ENCODE measurements at places on chromosomes 12 and 14.

DNA sequence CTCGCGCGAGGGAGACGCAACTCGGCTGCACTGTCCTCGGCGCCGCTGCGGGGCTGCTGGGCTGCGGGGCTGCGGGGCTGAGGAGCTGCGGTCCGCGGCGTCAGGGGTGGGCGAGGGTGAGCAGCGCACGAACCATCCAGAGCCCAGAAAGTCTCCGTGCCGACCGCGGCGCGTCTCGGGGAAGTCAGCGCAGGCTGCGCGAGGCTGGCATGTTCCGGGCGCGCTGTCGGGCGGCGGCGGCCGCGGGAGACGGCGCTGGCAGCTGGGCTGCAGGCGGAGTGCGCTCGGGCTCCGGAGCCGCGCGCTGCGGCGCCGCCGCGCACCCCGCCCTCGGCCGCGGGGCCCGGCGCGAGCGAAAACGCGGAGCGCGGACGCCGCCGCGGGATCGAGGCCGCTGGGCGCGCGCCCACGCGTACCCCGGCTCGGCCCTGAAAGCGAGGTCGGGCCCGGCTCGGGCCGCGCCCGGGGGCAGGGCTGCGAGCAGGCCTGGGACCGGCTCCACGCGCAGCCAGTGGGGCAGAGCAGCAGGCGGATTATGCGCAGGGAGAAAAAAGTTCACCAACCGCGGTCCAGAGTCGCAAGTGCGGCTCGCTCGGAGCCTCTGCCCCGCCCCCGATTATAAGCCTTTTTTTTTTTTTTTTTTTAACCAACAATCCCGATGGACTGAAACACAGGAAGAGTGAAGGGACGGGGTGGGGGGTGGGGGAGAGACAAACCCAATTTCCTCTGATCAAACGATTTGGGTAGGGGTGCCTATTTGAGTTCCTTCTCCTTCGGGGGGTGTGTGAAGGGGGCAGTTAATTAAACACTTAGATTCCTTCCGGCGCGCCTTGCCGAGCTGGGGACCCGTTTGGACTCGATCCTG lies at the start of gene PRICKLE1:
PRICKLE1 (minus strand) TSS at position 282 of the 865 bp plus-strand sequence. CDS start 117,230 bp downstream, outside the sequence.
- no peak for DNase-seq

DNA sequence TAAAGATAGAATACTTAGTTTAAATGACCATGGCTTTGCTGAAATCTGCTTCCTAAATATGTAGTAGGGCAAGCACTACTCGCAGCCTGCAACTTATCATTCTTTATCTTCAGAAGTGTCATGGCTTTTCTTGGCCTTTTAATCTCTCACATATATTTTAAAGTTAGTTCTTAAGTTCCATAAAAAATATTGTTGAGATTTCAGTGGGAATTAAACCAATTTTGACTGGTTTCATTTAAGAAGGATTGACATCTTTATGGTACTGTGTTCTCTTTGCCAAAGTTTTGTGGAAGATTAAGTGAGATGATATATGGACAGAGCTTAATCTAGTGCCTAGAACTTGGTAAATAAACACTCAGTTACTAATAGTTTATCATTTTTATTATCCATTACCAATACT lies 56.7 kb downstream of the KIAA0586 start:
- DNase-seq, result no peak

DNA sequence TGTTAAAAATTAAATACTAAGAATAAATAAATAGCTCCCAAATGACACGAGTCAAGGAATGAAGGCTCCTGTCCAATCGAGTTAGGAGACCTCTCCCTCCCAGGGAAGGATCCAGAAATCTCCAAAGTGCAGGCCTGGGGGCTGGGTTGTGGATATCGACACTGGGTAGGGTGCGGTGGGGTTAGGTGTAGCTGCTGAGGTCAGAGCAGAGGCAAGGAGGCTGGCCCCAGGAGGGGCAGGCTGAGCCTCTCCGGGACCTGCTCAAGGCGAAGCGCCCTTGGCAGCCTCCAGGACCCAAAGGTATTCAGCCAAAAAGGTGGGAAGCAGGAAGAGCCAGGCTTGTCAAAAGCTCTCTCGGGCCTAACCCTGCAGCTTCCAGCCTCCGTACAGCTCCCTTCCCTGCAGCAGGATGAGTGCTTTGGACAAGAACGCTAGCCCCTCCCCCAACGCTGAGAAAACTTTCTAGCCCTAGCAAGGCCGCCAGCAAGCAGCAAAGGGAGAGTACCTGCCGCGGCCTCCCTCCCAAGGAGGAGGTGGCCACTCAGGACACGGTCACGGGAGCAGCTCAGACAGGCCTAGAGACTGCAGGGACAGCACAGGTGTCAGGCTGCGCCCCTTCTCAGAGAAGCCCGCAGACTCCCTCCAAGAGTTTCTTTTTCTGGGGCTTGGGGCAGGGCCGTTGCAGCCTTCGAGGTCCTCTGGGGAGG lies 3.7 kb upstream of the PNMA1 start:
- DNase-seq, result no peak

DNA sequence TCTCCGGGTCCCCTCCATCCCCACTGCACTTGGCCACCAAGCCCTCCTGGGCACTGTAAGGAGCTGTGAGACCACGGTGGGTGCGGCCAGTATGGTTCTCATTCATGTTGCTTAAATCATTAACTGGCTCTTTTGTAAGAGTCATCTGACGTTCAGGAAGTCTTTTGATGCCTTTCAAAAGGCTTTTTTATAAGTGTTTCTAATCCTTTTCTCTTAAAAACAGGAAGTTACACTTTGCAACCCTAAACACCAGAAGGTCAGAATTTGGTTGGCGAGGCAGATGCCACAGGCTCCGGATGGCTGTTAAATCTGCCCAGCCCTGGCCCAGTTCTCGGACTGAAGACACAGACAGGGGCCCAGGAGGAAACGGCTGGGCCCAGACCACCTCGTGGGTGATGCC lies 26.1 kb upstream of the DIO3 start:
- DNase-seq, result no peak

DNA sequence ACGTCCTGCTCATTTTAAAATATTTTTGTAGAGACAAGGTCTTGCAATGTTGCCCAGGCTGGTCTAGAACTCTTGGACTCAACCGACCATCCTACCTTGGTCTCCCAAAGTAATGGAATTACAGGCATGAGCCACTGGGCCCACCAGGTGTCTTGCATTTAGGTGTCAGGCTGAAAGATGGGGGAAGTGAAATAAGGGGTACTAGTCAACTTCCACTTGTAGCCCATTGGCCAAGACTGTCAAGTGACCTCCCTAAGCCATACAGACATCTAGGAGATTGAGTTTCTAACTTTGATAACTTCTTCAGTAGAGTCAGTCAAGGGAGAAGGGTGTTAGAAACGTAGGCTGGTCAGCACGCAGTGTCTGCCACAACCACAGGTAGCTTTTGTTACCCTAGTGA lies 32.0 kb downstream of the ARF6 start:
- DNase-seq, result no peak

DNA sequence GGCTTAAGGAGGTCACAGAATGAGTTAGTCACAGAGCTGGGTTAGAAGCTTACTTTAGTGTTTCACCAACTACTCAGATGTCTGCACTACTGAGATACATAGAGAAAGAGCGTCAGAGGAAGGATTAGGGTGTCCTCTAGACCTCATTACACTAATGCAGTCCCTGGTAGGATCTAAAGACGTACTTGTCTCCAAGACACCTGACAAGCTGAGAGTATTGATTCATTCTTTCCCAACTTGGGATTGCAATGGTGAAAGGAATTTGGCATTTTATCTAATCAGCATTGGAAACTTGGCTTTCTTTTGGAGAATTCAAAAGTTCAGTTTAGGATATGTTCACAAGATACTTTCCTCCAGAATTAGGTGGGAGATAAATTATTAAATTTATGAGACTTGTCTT lies 402.1 kb downstream of the ZFP36L1 start:
- DNase-seq, result no peak

DNA sequence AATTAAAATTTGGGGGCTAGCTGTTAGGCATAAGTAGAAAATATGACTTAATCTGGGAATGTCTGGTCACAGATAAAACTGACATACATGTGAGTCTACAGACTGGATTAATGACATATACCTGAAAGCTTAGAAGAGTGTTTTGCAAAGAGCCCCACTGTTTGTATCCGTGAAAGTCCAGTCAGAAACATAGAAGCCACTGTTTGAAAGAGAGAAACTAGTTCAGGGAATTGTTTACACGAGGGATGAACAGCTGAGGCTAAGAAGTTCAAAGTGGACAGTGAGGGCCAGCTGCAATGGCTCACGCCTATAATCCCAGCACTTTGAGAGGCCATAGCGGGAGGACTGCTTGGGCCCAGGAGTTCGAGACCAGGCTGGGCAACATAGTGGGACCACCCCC lies 36.2 kb upstream of the SGPP1 start:
- no peak for DNase-seq

DNA sequence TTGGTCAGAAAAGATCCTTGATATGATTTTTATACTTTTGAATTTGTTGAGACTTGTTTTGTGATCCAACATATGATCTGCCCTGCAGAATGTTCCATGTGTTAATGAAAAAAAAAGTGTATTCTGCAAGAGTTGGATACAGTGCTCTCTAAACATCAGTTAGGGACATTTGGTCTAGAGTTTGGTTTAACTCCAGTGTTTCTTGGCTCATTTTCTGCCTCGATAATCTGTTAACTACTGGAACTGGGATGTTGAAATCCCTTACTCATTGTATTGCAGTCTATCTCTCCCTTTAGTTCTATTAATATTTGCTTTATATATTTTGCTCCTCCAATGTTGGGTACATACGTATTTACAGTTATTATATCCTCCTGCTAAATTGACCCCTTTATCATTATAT lies 18.3 kb upstream of the TXNRD1 start:
- DNase-seq, result no peak

GRCh38 chr12:71639341-71639760 lies 24.3 kb downstream of the ZFC3H1 start:
- no peak for DNase-seq

- no peak for DNase-seq
Measured at GRCh38 chr14:74258764-74259035, 19.5 kb downstream of the VSX2 start.

DNA sequence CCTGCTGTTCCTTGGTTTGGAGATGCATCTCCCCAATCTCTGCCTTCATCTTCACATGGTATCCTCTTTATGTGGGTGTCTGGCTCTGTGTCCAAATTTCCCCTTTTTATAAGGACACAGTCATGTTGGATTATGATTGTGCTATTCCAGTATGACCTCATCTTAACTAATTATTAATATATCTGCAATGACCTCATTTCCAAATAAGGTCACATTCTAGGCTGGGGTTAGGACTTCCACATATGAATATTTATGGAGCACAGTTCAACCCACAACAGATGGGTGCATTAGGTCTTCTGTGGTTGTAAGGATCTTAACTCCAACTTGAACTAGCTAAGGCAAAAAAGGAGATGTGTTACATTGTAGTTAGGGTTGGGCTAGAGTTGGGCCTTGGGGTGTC lies 69.4 kb downstream of the ADCK1 start:
- no peak for DNase-seq

- DNase-seq, result no peak
Measured at GRCh38 chr14:90614696-90615516, 201.3 kb downstream of the TTC7B start.

DNA sequence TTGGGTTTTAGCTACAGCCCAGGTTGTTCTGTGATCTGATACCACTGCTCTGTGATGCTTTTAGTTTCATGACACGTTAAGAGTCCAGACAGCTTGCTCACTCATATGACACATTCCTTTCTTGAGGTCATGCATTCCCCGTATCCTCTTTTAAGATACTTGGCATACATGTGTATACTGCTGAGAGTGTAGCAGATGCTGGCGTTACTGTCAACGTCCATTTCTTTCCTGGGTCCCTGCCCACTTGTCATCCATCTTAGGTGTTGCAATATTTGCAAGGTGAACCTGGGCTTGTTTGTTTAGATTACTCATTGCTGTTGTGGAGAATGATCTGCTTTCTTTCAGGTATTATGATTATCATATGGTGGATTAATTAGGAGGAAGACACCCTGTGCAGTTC lies 9.1 kb upstream of the EMP1 start:
- DNase-seq, result no peak

GRCh38 chr12:53060721-53061276 lies 10.9 kb downstream of the TNS2 start:
- no peak for DNase-seq

- DNase-seq, result no peak
Measured at GRCh38 chr12:121503395-121503794, 77.4 kb downstream of the KDM2B start.

DNA sequence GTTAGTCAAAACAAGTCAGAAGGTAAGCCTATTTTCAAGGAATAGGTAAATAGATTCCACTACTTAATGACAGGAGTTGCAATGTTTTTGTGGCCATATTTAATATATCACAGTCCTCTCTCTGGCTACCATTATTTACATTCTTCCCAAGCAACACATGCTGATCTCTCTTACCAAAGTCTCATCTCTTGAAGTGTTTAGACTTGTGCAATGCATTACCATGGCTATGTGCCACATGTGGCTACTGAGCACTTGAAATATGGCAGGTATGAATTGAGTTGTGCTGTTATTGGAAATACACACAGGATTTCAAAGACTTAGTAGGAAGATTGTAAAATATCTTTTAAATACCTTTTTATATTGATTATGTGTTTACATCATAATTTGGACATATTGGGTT lies 262.4 kb upstream of the PDE3A start:
- no peak for DNase-seq

GRCh38 chr12:460261-461230 lies 807 bp downstream of the B4GALNT3 start:
- DNase-seq, result no peak

DNA sequence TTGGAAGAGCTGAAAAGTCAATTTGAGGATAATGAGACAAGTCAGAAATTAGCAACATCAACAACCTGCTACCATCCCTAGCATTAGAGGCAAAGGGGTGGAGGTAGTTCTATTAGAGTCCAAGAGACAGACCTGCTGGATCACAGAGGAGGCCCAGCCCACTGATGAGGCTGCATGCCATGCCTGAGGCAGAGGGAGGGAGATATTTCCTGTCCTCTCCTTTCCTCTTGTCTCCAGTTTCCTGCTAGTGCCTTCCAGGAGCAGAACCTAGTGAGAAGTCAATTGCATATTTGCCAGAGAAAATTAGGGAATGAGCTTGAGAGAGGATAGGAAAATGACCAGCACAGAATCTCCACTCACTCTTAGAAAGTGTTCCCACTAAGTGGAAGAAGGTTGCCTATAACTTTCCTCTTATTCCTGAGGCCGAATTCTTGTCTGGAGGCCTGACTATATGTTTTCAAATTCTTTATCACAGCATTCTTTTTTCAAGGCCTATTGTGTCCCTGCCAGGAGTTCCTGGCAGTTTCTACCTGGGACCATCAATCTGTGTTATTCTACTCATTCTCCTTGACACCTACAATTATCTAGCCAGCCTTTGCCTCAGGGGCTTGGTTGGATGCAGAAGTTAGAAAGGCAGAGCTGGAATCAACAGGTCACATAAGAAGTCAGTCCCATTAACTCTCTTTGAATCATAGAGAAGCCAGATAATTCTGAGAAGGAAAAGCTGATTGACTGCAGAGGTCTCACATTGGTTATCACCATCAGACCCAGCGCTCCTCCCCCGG lies 121.9 kb downstream of the EMP1 start:
- DNase-seq, result no peak

DNA sequence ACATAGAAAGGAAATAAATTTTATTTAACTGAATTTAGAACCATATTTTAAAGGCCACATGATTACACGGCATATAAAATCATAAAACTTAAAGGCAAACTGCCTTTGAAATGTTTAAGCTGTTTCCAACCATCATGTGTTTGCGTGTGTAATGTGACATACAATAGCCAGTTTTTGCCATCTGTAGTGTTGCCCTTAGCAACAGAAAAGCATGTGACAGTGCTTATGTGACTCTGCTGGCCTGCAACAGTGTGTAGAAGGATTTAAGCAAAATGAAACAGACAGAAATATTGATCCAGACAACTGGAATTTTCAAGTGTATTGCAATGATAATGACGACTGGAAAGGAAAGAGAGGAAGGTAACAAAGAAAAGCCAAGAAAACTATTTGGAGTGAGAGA lies 49.5 kb downstream of the TSPAN19 start:
- no peak for DNase-seq
